Mammary epithelial cell (primary cell): ENCODE measurements at places on chromosomes 1 and 21. TPM values are rescaled to one million over a fixed set of nuclear protein-coding genes. Genes with fewer than 3 reads are reported as not detected.

DNA sequence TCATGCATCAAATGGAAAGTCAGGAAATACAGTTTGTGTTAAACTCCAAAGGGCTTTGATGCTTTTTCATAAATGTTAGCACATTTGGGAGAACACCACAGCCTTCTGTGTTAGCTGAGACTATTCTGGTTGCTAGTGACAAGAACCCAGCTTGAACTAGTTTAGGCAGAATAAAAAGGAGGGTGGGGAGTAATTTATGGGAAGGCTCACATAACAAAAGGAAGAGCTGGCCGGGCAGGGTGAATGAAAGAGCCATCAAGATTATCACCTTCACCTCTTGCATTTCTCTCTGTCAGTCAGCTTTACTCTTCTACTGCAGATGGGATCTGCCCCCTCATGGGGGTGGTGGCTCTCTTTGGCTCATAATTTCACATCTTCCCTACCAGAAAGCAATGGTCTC is 75.4 kb upstream of the VTCN1 start:
- DNase-seq, result no peak

DNA sequence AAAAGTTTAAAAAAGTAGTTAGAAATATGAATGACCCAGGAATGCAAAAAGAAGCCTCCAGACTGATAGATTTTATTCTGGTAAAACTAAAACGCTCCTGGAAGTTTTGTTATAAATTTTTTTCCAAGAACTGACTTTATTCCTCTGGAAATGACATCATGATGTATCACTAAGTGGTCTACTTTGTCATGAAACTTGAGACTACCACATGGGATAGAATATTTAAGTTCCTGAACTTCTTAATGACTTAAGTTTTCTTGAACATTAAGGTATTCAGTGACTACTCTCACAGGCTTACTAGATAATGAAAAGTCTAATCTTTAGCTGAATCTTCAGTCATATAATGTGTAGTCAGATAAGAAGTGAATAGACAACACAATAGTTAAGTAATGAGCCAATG is 842.2 kb downstream of the USP25 start:
- DNase-seq, result peak; percentile 19

DNA sequence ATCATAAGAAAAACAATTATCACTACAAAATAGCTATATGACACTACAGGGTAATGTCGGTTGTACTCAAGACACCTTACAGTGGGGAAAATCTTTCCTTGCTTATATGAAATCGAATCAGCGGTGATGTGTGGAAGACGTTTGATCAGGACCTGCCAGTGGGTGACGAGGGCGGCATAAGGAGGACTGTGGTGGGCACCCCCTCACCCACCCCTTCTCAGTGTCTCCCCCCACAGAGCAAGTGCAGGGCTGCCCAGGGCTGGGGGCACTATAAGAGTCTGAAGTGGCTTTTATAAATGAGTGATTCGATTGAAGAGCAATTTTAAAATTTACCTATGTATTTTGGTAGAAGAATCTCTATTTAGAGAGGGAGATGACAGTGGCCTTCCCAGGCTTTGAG is 35.8 kb downstream of the CRYAA start:
- no peak for DNase-seq

- no peak for DNase-seq
Measured at GRCh38 chr1:223732993-223733798, 20.9 kb downstream of the CAPN2 start.

DNA sequence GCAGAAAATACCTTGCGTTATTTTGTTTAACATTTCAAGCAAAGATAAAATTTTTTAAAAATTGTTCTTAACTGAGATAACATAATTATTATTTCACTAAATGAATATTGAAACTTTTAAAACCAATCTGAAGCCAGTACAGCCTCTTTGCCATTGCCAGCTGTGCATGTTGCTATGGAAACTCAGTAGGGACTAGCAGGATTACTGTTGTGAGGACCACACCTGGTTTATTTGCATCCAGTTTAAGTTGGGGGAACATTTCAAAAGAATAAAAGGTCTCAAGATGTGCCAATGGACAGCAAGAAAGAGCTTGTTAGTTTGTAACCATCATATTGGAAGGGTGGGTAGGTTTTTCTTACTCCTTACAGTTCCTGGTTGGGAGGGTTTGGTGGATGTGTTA is 80.7 kb downstream of the POU2F1 start:
- DNase-seq, result no peak

GRCh38 chr1:66303646-66304045 is 230.3 kb upstream of the SGIP1 start:
- DNase-seq, result no peak

- DNase-seq, result no peak
Measured at GRCh38 chr1:182129398-182129797, 67.9 kb upstream of the ZNF648 start.

- DNase-seq, result no peak
Measured at GRCh38 chr1:70979313-70979712, 68.3 kb downstream of the PTGER3 start.

DNA sequence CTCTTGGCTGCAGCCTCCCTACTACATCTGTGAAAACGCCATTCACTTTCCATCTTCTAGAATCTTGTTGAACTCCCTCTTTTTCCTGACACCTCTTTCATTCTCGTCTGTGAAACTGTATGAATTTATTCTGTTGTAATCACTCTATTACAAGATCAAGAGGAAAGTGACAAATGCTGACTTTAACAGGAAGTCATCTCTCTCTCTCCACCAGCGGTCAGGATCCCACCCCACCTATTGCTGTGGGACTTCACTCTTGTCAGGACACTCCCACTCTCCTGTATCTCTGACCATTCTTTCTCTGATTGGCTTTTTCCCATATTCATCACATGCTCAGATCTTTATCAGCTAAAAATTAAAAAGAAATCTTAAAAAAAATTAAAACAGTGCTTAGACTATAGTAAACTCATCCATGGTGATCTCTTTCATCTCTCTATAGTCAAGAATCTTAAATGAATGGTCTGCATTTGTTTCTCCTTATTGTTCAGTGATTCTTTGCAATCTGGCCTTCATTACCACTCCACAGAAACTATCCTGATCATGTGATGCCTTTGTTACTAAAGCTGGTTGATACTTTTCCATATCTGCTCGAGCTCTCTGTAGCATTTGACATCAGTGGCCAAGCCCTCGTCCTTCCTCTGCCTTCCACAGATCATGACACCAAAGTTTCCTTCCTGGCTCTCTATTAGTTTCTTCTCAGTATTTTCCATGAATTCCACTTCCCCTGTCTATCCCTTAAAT is 113.6 kb downstream of the UCHL5 start:
- DNase-seq, result no peak

DNA sequence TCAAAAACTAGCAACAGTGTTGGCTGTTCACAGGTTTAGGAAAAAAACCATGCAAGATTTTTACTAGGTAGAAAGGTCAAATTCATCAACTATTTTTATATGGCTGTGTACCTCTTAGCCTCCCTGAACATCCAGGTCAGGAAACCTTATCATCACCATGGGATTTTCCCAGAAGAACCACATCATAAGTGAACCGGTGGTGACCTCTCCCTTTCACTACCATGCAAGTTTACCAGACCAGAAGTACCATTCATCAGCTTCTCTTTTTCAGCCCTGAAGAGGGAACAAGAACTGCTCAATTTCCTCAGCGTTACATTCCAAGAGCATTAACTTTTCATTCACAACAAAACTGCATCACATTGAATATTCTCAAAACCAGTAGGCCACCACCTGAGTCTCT is 5.9 kb downstream of the SSBP3 start:
- DNase-seq, result no peak

DNA sequence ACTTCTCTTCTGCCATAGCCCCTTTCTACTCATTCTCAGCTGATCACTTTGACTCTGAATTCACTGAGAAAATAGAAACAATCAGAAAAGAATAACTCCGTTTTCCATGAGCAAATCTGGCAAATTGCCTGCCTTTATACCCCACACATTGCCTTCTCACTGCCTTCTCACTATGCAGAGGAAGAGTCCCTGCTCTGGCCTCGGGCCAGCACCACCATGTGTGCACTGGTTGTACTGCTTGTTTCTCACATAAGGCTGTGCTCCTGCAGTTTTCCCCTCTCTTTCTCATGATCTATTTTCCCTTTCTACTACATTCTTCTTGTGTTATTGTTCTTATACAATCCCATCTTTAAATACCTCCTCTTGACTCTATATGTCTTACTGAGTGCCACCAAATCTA is 2.3 kb upstream of the HMGCS2 start:
- DNase-seq, result no peak

DNA sequence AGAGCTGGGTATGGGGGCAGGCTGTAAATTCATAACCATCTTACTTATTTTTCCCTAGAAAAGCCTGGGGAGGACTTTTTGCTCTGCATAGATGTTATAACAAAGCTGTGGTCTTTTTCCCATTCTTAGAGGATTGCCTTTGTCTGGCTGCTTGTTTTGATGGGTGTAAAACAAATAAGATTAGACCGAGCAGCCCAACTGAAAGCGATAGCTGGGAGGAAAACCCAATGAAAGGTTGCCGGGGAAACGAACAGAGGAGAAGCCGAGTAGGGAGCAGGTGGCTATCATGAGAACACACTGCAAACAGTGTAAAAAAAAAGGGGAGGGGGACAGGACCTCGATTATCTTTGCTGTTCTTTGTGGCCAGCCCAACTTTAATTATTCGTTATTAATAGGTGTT is 1.9 kb downstream of the ELAVL4 start:
- no peak for DNase-seq

DNA sequence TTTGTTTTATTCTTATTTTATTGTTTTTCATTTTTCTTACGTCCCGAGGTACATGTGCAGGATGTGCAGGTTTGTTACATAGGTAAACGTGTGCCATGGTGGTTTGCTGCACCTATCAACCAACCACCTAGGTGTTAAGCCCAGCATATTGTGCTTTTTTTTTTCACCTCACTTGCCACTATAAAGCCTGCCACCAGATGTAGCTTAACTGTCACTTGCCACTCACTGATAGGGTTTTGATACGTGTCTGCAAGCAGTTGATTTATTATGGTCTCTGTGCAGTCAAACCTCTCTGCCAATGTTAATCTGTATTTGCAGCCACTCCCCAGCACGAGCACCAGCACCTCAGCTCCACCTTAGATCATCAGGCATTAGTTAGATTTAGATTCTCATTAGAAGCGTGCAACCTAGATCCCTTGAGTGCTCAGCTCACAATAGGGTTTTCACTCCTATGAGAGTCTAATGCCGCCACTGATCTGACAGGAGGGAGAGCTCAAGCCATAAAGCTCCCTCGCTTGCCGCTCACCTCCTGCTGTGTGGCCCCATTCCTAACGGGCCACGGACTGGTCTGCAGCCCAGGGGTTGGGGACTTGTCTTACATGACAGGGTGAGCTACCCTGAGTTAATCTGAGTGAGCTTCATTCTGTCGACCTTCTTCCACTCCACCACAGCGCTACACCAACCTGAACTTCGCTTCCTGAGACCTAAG is 17.9 kb upstream of the ABCG1 start:
- no peak for DNase-seq

DNA sequence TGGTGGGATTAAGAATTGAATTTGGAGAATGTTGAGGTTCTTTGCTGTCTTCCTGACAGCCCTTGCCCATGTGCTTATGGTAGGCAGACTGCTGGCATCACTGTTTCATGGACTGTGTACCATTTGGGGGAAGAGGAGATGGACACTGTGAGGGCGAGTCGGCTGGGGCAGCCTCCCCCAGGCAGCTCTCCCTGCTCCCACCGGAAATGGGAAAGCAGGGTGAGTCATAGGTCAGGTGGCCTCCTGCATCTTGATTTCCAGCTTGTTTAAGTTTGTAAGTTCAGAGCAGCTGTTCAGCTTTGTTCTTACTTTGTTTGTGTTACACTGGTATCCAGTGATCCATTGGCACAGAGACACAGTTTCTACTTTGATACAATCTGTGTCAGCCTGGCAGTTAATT is 87.2 kb upstream of the CNIH3 start:
- no peak for DNase-seq

- no peak for DNase-seq
Measured at GRCh38 chr21:35648512-35648911, 411.8 kb downstream of the SETD4 start.

GRCh38 chr1:230896779-230897178 is 28.5 kb upstream of the C1orf198 start:
- no peak for DNase-seq

DNA sequence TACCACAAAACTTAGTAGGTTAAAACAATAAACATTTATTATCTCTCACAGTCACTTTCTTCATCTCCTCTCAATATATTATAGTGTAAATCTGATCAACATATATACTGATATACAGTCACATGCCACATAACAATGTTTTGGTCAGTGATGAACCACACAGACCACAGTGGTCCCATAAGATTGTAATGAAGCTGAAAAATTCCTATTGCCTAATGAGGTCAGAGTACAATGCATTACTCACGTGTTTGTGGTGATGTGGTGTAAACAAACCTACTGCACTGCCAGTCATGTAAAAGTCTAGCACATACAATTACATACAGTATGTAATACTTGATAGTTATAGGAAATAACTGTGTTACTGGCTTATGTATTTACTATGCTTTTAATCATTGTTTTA is 30.1 kb downstream of the OLFML3 start:
- DNase-seq, result peak; percentile 20

DNA sequence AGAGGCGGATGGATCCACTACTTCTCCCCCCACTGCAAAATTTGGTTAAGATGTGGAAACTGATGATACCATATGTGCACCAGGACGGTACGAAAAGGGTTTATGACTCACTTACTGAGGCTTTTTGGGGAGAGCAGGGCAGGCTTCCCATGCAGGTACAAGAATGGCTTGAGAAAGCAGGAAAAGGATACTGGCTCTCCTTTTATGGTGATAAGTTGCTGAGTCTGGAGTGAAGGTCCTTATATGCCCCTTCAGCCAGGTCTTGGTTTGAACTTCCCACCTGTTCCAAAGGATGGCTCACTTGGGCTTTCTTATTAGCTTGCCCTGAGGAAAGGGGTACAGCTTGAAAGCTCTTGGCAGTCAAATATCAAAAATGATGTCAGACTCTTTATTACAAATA is 23.1 kb downstream of the MPZL1 start:
- no peak for DNase-seq

- peak; percentile 51 for DNase-seq
Measured at GRCh38 chr21:26366781-26367180, 196.2 kb upstream of the APP start.

GRCh38 chr1:172738389-172738788 is 79.5 kb downstream of the FASLG start:
- DNase-seq, result no peak

TRIM45 gene
- 3.7 and 4.0 TPM in 2 replicates for total RNA-seq

FASLG gene
- total RNA-seq, result not detected in 2 replicates

CELF3 gene
- total RNA-seq, result not detected

OR2M5 gene
- not detected for total RNA-seq

C1orf105 gene
- total RNA-seq, result not detected

DENND2D gene
- 1.5 and 1.6 TPM in 2 replicates for total RNA-seq

PALMD gene
- 0.69 and 2.7 TPM in 2 replicates for total RNA-seq
